ENCODE measurements at places on chromosomes 5 and 9.

- DNase-seq, result no peak
Observed at GRCh38 chr5:1943481-1943880, 60.8 kb upstream of the IRX4 start.

DNA sequence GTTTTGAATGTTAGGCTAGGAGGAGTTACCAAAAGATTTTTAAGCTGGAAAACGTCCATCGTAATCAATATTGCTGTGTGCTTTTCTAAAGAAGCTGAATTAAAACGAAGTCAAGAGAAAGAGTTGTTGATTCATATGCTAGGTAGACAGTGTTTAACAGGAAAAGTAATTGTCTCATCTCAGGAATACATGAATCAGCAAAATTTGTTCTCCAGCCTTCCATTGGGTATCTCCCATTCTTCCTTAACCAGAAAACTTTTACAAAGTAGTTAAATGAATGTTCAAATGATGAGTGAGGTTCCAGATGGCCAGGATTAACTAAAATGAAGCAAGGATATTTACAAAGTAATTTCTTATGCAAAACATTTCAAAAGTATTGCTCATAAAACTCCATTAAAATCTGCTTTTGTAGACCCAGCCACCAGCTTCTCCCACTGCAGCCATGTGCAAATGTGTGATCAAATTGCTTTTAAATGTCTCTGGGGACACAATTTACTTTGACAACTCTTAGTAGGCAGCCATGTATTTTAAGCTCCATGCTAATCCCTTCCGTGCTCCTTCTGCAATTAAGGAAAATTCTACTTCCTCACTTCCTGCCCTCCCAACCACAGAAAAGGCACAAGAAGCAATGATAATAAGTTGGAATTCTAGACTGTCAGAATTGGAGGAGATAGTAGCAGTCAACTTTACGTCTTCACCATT lies 121.2 kb downstream of the HTR4 start:
- DNase-seq, result no peak

GRCh38 chr5:36619012-36619635 lies 12.7 kb downstream of the SLC1A3 start:
- DNase-seq, result no peak

- no peak for DNase-seq
Observed at GRCh38 chr9:28841775-28842174, 1268.5 kb upstream of the C9orf72 start.

- DNase-seq, result no peak
Observed at GRCh38 chr9:77938163-77938562, 93.4 kb downstream of the GNAQ start.
